ENCODE measurements at places on chromosomes 6 and 20.

- DNase-seq, result no peak
These were observed 27.5 kb downstream of the EPB41L2 start for GRCh38 chr6:131035582-131035981.

DNA sequence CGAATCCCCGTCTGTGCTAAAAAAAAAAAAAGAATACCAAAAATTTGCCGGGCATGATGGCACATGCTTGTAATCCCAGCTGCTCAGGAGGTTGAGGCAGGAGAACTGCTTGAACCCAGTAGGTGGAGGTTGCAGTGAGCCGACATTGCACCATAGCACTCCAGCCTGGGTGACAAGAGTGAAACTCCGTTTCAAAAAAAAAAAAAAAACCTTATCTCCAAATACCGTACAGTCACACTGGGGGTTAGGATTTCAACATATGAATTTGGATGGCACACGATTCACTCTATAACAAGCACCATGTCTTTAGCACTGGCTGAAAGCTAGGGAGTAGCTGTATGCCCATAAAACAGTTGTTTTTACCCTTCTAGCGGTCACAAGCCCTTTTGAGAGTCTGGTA lies 3.8 kb downstream of the SMIM13 start:
- no peak for DNase-seq

DNA sequence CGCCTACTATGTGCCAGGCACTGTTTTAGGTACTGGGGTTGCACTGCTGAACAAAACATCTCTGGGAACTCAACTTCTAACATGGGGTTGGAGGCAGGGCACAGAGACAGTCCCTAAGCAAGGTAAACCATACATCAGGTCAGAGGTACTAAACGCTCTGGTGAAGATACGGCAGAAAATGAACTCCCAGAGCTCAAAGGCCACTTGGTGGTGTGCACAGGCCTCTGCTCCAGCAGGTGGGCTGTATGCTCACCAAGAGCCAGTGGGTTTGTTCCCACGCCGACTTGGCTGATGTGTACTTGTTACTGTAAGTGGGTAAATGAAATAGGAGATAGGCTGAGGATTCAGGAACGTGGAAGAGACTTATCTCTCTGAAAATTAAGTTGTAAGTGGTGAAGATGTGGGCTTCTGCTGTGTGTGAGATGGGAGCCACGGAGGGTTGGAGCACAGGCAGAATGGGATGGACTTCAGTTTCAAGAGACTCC lies 133.4 kb downstream of the PREX1 start:
- no peak for DNase-seq

DNA sequence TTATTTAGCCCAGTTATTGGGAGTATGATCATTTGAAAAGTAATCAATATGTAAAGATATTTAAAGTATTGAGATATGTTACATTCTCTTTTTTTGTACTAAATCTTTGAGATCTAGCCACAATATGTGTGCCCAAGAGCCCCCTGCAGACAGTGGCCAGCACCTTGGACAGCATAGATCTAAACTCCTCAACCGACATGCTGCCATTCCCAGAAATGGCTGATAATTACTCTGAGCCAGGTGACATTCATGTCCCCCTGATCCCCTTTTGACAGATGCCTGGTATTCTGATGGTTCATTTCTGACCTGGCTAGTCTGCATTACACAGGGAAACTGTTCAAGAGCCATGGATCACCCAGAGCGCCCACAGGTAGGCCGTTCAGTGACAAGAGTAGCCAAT lies 177.1 kb downstream of the ZDHHC14 start:
- no peak for DNase-seq

DNA sequence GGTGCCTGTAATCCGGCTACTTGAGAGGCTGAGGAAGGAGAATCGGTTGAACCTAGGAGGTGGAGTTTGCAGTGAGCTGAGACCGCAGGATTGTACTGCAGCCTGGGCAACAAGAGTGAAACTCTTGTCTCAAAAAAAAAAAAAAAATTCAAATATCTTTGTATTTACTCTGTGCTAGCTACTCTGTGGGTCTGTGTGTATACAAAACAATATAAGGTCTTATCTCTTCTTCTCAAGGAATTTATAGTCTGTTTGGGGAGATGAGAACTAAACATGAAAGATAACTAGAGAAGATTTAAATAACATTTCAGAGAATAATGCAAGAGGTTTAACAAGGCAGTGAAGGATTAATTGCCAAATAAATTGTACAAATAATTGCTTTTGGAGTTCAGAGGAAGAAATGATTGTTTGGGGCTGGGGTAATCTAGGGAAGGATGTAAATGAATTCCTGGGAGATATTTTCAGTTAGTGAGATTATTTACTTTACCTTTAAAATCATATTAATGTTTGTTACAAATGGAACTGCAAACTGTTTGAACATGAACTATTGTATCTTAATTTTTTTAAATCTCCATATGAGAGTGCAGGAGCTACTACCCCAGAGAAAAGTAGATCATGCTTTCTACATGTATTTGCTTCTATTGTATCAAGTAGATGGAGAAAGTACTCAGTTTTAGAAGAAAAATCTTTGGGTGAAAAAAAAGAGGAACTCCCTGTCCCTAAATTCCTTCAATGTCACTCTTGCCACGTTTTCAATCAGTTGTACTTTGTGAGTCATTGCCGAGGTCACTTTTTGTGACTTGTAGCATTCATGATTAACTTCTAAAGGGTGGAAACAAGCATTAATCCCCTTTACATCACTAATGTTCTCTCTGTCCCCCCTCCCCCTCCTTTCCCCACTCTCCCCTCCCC lies 39.0 kb downstream of the NCOA3 start:
- DNase-seq, result no peak

GRCh38 chr6:168457653-168457934 lies 16.6 kb downstream of the SMOC2 start:
- no peak for DNase-seq

GRCh38 chr6:38477680-38478260 lies 162.0 kb downstream of the BTBD9 start:
- DNase-seq, result no peak

DNA sequence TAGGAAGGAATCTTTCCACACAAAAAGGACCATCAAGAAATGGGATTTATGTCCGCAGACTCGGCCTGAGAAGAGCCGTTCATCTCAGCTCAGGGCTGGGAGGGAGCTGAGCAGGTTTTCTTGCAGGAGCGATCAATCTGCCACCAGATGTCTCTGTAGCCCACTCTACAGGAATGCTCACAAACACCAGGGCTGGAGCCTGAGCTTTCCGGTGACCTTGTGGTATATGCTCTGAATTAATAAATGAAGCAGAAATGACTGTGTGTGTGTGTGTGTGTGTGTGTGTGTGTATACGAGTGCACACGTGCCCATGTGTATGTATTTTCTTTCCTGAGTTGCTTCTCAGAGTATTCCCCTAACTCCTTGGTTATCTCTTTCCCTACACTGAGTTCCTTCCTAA lies 12.0 kb downstream of the CD83 start:
- peak; percentile 32 for DNase-seq

- no peak for DNase-seq
These were observed 52.7 kb upstream of the CST5 start for GRCh38 chr20:23932256-23932655.

- DNase-seq, result no peak
These were observed 8.9 kb downstream of the FYN start for GRCh38 chr6:111864138-111865048.

- no peak for DNase-seq
These were observed 107.1 kb downstream of the THBS2 start for GRCh38 chr6:169146521-169146920.

- DNase-seq, result no peak
These were observed 31.4 kb downstream of the TMEM181 start for GRCh38 chr6:158591134-158591809.

DNA sequence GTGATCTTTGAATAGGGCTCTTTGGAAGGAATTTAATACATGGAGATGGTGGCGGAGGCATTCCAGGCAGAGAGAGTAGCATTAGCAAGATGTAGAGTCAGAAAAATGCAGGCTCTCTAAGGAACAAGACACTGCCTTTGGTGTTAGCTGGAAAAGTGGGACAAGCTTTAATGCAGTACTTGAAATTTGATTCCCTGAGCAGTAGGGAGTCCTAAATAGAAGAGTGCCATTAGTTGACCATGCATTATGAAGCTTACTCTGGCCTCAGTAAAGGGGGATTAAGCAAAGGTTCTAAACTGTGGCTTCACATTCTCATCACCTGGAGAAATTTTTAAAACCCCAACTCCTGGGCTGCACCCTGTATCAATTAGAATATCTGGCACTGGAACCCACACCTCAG lies 494.8 kb upstream of the SOX4 start:
- no peak for DNase-seq

GRCh38 chr6:129368076-129368475 lies 341.9 kb downstream of the ARHGAP18 start:
- no peak for DNase-seq

GRCh38 chr20:9412309-9412708 lies 102.1 kb upstream of the LAMP5 start:
- DNase-seq, result no peak

DNA sequence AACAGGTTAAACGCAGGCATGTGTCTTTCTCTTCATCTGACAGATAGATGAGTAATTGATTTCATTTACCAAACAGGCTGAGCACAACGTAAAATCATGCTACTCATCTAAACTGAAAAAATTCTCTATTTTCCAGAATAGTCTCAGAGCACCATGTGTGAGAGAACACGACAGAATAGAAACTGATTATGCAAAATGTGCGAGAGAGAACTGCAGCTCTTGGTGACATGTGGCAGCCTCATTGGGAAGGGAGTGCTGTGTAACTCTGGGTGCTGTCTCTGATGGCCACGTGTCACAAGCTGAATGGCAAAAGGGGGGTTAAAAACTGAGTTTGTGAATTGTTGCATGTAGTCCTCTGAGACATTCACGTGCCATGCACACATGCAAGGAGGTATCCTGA lies 143.7 kb upstream of the ATXN1 start:
- DNase-seq, result no peak

DNA sequence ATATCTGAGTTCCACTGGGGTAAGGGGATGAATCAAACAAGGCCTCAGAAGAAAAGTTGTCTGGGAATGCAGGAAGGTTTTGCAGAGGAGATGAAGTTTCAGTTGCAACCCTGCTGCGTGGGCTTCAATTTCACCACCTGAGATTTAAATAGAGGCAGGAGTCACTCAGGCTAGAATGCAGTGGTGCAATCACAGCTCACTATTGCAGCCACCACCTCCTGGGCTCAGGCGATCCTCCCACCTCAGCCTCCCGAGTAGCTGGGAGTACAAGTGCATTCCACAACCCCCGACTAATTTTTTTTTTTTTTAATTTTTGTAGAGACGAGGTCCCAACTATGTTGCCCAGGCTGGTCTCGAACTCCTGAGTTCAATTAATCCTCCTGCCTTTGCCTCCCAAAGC lies 1.5 kb upstream of the ZNF165 start:
- DNase-seq, result no peak

Data from prostate gland (tissue), 2 donors.